Uterus (tissue), 4 donors: ENCODE measurements at places on chromosomes 1 and 21. TPM values are rescaled to one million over a fixed set of nuclear protein-coding genes. Genes with fewer than 3 reads are reported as not detected.

The AADACL4 gene
- total RNA-seq: 0.46 TPM

The CD58 gene
- total RNA-seq: 22.3 TPM

The CCDC24 gene
- total RNA-seq: 3.1 TPM

The REN gene
- not detected for total RNA-seq

The TAS1R3 gene
- total RNA-seq: not detected

The FCRLB gene
- total RNA-seq: not detected

The C1QTNF12 gene
- 3.1 TPM for total RNA-seq

The RNU1-2 gene
- under 0.01 TPM for total RNA-seq

The PROX1 gene
- 4.1 TPM for total RNA-seq

The FMO5 gene
- total RNA-seq: 3.8 TPM

The HDGF gene
- 41.2 TPM for total RNA-seq

The KCNJ9 gene
- not detected for total RNA-seq

The KCND3 gene
- total RNA-seq: 6.9 TPM

DNA sequence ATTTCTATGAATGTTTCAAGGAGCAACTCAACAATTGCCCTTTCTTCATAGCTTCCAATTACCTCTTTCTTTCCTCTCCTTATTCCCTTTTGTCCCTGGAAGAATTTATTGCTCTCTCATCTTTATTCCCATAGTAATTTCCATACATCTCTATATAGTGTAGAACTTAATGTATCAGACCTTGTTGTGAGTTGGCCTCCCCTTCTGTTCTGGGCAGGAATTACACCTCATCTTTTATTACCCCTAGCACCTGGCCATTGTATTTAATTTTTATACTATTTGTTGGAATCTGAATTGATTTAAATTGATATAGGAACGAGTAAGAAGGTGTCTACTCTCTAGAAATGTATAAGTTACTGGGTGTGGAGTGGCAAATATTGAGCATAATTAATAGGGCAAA is 114.5 kb downstream of the CACHD1 start:
- DNase-seq: no peak

DNA sequence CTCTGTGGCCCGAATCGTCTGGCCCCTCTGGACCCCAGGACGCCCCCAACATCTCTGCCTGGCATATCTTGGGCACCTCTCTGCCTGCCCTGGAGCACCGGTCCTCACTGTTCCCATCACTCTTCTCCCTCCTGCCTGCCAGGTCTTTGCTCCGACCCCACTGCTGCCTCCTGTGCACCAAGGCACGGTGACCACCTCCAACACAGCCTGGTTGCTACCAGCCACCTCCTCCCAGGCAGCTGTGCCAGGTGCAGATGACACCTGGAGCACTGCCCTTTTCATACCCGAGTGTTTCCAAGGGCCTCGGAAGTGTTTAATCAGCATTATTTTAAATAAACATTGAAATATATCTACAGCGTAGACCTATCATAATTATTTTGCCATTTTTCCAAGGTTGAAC is 31.3 kb downstream of the PKNOX1 start:
- no peak for DNase-seq

GRCh38 chr1:162133566-162133965 is 64.1 kb downstream of the NOS1AP start:
- DNase-seq: no peak

GRCh38 chr1:62271948-62272728 is 47.1 kb downstream of the KANK4 start:
- no peak for DNase-seq

GRCh38 chr1:248376916-248377315 is 1.4 kb downstream of the OR2T6 start:
- no peak for DNase-seq

GRCh38 chr21:42425591-42425990 is 21.9 kb downstream of the UBASH3A start:
- DNase-seq: no peak

- DNase-seq: no peak
Observed at GRCh38 chr1:117783606-117784396, 145.6 kb downstream of the GDAP2 start.

GRCh38 chr1:156359973-156360372 is 9.0 kb upstream of the RHBG start:
- DNase-seq: no peak

DNA sequence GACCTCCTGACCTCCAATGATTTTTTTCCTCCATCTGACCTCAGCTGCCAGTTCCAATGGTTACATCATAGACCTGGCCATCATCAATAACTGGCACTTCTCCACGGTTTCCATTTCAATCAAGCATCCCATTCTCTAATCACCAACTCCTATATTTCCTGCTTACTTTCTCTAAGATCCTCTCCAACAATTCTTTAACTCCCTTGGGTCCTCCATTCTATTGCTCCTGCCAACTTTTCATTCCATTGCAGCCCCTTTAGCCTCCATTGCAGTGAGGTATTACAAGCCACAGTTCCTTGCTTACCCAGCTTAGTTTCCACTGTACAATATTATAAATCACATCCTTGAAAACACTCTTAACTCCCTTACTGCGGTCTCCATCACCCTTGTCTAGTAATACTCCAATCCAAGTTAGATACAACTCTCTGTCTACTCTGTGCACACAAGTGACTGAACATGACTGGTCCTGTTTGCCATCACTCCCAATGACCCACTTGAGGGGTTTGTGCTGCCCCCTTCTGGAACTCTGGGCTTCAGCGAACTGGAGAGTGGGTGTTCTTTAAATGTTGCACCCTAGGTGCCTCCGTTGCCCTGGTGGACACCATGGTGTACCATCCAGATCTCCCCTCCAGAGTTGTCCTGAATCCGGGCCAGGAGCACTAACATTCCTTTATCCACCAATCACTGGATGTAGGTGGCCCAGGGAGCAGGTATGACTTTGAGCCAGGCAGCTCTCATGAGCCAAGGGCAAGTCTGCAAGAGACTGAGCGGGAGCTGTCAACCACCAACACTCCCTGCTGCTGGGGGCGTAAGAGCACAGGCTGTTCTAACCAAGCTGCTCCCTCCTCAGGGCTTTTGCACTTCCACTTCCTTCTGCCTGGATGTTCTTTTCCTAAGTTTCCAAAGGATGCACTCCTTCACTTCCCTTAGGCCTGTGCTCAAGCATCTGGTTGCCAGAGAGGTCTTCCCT is 3.7 kb upstream of the FNDC7 start:
- no peak for DNase-seq

DNA sequence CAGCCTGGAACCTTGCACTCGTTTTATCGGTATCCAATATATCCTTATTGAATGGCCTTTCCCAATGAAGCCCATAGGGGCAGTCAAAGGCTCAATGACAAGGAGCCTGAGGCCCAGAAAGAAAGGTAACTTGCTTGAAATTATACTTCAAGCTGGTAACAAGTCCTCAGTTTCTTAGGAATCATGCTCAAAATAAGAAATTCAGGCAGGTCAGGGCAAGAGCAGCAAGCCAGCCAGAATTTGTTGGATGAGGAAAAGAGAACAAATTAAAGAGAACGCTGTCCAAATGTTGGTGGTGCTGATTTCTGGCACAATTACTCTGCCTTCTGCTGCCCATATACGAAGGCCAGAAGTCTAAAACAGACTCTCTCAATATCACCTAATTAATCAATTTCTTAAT is 77.6 kb downstream of the DDX20 start:
- no peak for DNase-seq

- DNase-seq: no peak
Observed at GRCh38 chr1:63624911-63625310, 31.7 kb downstream of the PGM1 start.

DNA sequence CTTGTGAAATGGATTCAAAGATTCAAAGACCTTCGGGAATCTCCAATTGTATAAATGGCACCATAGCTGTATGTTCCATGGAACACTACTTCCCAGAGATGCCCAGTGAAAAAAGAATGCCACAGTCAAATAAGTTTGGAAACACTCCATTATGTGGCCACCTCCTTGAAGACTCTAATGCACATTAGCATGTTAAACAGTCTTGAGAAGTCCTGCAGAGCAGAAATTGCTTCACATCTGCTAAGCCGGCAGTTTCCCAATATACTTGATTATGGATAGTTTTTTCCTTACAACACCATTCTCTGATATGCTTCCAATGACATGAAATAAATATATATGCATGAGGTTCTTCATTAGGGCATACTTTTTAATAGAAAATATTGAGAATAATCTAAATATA is 12.7 kb upstream of the SELE start:
- DNase-seq: no peak

GRCh38 chr1:112983537-112984131 is 27.6 kb upstream of the SLC16A1 start:
- no peak for DNase-seq

DNA sequence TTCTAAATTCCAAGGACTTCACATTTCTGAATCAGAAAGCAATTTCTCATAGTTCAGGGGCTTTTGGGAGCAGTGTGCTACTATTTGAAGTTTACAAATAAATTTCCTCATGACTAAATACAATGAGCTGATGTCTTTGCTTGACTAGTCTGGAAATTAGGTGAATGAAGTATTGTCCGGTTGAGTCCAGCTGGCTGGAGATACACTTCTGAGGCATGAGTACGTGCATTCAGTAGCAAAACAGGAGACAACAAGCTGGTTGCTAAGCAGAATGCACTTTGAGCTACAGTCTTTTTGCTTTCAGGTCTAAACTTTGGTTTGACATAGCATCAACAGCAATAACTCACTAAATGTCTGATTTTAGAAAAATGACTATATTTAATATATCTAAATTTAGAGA is 27.1 kb downstream of the ZNHIT6 start:
- DNase-seq: no peak

GRCh38 chr1:47215713-47216112 is 16.3 kb downstream of the TAL1 start:
- no peak for DNase-seq

GRCh38 chr1:176857632-176858031 is 306.9 kb downstream of the ASTN1 start:
- DNase-seq: no peak

- no peak for DNase-seq
Observed at GRCh38 chr1:28144203-28145135, 32.0 kb downstream of the PTAFR start.

GRCh38 chr21:46216132-46216747 is 12.3 kb downstream of the LSS start:
- DNase-seq: peak; percentile 10

- DNase-seq: no peak
Observed at GRCh38 chr21:16241479-16241963, 511.7 kb downstream of the USP25 start.

- DNase-seq: no peak
Observed at GRCh38 chr21:17784604-17785402, 34.4 kb downstream of the C21orf91 start.

DNA sequence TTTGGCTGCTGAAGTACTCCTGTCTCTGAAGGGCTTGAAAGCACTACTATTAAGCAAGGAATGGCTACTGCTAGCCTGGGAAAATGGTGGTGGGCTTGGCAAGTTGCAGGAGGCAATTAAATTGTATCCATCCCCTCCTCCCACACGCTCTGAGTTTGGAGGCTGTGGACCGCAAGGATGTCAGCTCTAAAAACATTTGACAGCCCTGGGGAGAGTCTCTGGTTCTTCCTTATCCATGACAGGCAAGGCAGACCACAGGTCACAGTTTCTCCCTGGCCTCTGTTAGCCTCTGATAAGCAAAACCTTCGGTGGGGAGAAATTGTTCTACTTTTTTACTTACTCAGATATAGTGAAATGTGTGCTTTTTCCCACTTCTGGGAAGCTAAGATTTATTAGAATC is 46.6 kb downstream of the S1PR1 start:
- no peak for DNase-seq

DNA sequence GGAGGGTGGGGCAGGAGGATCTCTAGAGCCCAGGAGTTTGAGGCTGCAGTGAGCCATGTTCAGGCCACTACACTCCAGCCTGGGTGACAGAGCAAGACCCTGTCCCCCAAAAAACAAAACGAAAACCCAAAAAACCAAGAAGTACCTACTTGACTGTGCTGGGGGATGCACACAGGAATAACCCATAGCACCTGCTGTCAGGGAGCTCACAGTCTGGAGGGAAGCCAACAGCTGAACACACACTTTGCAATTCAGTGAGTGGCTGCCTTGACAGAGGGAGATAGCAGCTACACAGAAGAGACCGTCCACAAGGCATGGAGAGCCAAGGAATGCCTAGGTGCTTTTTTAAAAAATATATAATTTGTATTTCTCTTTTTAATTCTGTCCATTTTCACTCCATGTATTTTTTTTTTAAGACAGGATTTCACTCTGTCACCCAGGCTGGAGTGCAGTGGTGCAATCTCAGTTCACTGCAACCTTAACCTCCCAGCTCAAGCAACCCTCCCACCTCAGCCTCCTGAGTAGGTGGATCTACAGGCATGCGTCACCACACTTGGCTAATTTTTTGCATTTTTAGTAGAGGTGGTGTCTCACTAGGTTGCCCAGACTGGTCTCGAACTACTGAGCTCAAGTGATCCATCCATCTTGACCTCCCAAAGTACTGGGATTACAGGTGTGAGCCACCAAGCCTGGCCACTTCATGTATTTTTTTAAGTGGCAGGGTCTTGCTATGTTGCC is 68.7 kb downstream of the NID1 start:
- peak; percentile 15 for DNase-seq

GRCh38 chr1:52628614-52629324 is 4.2 kb upstream of the SHISAL2A start:
- no peak for DNase-seq

DNA sequence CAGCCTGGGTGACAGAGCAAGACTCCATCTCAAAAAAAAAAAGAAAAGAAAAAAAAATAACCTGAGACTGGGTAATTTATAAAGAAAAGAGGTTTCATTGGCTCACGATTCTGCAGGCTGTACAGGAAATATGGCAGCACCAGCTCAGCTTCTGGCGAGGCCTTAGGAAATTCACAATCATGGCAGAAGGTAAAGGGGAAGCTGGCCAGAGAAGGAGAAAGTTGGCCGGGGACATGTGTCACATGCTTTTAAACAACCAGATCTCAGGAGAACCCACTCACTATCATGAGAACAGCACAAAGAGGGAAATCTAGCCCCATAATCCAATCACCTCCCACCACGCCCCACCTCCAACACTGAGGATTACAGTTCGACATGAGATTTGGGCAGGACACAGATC is 125.3 kb downstream of the DISP1 start:
- no peak for DNase-seq

DNA sequence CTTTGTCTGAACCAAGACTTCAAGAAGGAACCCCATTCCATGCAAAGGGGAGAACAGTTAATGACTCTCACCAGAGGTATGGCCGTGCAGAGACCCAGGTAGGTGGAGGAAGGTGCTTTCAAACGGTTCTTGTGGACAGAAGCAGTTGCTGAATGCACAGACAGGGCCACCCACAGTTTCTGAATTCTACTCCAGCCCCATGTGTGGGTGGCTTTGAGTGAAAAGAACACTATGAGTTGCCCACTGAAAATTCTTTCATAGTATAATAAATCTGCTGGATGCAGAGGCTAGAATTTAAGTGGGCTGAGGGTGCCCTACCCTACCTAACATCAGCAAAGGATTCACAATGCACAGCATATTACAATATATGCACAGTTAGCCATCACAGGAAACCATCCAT is 7.2 kb upstream of the CCDC185 start:
- DNase-seq: no peak

DNA sequence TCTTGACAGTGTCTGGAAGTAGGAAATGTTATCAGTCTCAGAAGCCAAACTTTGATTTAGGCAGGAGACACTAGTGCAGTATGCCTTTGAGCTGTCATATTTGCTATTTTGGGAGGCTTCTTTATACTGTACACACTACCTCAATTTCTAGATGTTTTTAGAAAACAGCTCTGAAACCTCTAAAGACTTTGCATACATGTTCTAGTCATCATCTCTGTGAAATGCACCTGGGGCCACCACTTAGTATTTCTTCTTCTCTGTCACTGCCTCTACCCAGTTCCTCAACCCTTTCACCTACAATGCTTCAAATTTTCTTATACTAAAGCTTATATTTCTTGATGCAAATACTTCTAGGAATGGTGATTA is 29.1 kb upstream of the PLA2G4A start:
- no peak for DNase-seq

- DNase-seq: no peak
Observed at GRCh38 chr1:216651826-216652418, 71.3 kb downstream of the ESRRG start.
